ENCODE measurements at places on chromosomes 7 and 10.

DNA sequence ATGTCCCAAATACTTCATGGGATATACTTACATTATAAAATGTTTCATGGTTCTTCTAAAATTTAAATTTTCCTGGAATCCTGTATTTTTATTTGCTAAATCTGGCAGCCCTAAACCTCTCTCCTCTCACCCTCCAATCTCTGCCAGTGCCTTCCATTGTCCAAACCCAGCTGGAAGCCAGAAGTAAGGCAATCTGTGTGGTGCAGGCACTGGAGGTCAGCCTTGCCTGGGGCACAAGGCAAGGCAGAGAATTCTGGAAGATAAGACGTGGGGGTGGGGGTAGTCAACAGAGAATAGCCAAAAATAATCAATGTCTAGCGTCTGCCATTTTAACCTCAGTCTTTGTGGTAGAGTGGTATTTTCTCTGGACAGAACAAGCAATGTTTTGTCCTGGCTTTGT is 381.7 kb downstream of the GPAM start:
- no peak for DNase-seq

- DNase-seq: no peak
These were observed at the start of gene GBX1 for GRCh38 chr7:151167197-151167961. Gene GBX1, minus strand, starts transcription at chr7:151167694. Its CDS starts 146 bp downstream, at chr7:151167548.

- DNase-seq: no peak
These were observed 27.1 kb downstream of the PRF1 start for GRCh38 chr10:70575486-70575873.

GRCh38 chr10:61000769-61001730 is 57.1 kb upstream of the RHOBTB1 start:
- no peak for DNase-seq

GRCh38 chr10:26797340-26797739 is 63.4 kb downstream of the ABI1 start:
- DNase-seq: no peak

- no peak for DNase-seq
These were observed 142.5 kb upstream of the RET start for GRCh38 chr10:42934351-42934811.

DNA sequence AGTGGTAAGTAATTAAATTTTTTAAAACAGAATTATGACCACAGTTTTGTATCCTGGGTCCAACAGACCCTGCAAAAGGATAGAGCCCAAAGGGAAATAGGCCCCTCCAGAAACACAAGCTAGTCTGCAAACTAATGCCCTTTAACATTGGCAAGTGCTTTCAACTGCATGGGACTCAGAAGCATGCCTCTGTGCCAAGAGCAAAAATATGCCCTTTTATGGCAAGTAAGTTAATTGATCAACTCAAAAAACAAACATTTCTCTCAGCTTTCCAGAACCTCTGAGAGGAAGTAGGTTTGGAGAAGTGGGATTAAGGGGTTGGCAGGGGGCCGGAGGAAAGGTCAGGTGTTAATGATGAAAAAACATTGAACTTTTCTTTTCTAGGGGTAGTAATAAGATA is 186.6 kb upstream of the PRSS1 start:
- no peak for DNase-seq

DNA sequence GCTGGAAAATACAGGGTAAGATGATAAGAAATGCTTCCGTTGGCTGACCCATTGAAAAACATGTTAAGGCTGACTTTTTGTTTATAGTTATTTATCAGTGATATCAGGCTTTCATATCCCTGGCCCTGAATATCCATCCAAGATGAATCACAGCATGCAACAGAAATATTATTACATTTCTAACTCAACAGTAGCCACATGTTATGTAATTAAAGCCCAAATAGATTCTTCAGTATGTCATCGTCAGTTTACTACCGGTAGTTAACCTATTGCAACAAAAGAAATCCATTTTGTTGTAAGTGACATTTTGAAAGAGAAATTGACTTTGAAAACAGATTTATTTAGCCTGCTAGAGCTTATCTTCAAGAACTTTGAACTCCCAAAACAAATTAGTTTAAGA is 354.1 kb upstream of the CELF2 start:
- DNase-seq: no peak

GRCh38 chr7:13874783-13875182 is 114.7 kb downstream of the ETV1 start:
- no peak for DNase-seq

DNA sequence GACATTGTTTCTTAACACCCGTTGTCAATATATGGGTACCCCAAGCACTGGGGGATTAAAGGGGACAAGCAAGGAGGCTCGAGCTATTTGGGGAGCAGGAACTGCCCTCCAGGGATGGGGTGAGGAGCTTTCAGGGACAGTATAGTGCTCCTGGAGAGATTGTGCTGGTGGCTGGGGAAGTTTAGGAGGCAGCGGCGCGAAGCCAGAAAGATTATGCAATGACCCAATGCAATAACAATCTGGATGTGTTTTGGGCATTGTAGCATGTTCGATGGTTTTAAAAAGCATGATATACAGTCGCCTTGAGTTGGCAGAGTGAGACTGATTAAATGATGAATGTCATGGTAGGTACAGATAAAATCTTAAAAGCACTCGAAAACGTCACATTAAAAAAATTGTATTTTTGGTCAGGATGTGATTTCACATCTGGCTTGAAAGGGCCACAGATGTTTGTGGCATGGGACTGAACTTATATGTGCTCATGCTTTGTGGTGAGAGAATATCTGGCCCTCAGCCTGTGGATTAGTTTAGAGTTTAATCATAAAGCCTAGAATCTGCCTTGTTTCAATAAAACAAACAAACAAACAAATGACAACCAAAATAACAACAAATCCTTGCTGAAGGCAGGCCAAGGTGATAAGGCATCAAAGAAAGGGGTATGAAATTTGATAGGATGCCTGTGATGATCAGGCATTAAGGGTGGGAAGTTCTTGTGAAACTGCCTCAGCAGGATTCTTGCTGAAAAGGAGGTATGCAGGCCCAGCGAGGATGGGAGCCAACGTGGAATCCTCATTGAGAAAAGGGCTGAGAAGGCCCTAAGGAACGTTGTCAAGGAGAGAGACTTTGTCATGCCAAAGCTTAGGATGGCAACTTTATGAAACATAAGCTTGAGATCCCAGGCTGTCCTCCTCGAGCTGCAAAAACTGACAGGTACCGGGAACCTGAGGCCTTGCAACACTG is 417.1 kb upstream of the KLF6 start:
- DNase-seq: no peak

DNA sequence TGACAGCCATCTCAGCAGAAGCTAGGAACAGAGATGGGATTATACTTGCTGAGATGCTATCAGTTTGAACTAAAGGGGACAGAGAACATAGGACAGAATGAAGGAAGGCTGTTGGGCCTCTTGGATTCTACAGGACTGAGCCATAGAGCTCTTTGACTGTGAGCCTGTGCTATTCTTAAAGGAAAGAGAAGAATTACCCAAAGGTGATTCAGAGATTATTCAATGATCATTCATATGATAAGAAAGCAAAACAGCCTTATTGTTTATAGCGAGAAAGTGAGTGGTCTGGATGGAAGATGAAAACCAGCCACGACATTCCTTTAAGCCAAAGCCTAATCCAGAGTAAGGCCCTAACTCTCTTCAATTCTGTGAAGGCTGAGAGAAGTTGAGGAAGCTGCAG is 69.7 kb upstream of the NEUROD6 start:
- no peak for DNase-seq

GRCh38 chr10:112919721-112920120 is 30.3 kb upstream of the TCF7L2 start:
- DNase-seq: peak; percentile 84

GRCh38 chr10:131274133-131274880 is 37.2 kb downstream of the TCERG1L start:
- DNase-seq: no peak

DNA sequence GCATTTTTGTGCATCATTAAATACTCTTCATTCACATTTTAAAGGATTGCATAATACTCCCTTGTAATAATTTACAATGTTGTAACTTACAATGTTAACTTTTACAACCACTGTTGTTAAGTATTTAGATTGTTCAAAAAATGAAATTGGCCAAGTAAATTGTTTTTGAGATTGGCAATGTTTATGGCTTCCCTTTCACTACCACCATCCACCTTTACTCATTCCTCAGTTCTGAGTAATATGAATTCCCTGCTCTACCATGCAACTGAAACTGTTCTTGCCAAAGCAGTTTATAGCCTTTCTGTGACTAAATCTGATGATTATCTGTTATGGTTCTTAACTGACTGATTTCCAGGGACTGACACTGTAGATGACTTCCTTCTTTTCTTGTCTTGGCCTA is 80.5 kb upstream of the TMEM106B start:
- DNase-seq: no peak

- no peak for DNase-seq
These were observed 23.9 kb downstream of the CACUL1 start for GRCh38 chr10:118730756-118731456.

DNA sequence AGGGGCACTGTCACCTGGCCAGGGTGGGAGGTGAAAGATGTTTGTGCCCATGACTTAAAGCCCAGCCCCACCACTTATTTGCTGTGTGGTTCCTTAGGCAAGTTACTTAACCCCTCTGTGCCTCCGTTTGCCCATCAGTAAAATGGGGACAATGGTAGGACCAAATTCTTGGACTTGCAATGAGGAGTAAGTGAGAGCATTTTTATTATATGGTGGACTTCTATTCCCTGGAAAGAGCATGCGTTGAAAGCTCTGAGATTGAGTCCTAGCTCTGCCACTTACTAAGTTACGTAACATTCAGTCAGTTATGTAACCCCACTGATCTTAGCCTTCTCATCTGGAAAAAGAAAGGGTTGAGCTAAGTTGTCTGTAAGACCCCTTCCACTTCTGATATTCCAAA is 18.8 kb downstream of the VSIR start:
- no peak for DNase-seq

GRCh38 chr10:78349165-78349516 is 315.5 kb downstream of the RPS24 start:
- no peak for DNase-seq

- no peak for DNase-seq
These were observed 189.8 kb upstream of the SEMA3A start for GRCh38 chr7:84384417-84384816.

GRCh38 chr10:117830205-117830604 is 216.5 kb downstream of the RAB11FIP2 start:
- no peak for DNase-seq

DNA sequence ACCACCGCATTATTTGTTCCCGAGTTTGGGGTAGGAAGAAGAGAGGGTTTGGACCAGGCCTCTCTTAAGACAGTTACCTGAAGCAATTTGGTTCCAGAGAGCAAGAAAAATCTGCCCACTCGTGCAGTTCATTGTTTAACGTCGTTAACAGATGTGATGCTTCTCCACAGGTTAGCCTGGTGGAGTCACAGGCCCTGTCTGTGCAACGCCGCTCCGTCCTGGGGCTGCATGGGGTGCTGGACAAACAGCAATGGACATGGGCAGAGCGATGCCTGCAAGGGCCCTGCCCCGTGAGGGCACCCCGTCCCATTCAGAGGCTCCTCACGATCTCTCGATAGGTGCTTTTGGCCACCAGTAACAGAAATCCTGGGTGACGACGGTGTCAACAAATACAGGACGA is 9.7 kb downstream of the FOXL3 start:
- DNase-seq: no peak

GRCh38 chr7:17947620-17948019 is 7.3 kb upstream of the SNX13 start:
- no peak for DNase-seq

- no peak for DNase-seq
These were observed 53.3 kb downstream of the FIGNL1 start for GRCh38 chr7:50396856-50397255.

All from Panc1 (cell line).